ENCODE measurements at places on chromosomes 5 and 9.
A peak's percentile ranks its signal among the peaks of the same experiment; 100 is the strongest.

DNA sequence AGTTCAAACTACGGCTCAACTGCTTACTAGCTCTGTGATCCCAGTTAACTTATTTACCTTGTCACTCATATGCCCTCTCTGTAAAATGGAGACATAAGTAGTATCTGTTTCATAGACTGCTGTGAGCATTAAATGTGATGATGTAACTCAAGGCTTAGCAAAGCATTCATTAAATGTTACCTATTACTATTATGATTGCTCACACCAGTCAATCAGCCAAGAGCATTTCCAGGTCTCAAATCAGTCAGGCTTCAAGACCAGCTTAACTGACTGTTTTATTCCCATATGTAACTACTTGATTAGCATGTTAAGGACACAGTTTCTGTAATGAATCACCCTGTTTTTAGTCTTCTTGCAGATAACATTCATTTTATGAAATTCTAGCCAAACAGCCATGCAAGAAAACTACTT is 413.3 kb downstream of the MLLT3 start:
- DNase-seq: no peak

GRCh38 chr9:138007566-138007917 is 130.0 kb downstream of the CACNA1B start:
- no peak for DNase-seq

DNA sequence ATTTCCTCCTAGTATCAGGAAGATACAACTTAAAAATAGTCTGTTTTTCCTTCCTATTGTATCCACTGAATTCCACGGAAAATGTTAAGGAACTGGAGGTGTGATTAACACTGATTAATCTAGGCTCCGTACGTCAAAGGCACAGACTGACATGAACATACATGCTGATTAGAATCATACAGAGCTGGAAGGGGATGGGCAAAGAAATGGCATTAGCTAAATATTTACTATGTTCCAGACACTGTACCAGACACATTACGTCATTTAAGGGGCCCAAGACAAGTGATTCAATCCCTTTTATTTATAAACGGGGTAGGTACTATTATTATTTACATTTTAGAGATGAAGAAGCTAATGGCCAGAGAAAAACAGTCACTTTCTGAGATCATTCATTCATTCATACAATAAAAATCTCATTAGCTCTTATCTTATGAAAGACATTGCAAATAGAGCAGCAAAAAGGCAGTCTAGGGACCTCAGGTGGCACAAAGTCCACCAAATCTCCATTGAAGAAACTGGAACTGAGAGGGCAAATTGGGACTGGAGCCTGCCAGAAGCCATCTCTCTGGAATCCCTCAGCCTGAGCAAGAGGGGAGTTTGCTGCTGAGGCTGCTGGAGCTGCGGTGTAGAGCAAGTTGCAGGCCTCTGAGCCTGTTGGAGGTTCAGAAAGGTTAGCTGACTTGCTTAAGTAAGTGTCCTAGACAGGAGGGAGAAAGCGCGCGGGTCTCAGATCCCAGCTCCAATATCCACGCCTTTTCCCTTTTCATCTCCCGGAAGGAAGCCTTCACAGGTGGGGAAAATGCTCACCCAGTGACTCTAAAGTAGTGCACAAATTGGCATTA is 1.6 kb upstream of the TGFBR1 start:
- DNase-seq: no peak

GRCh38 chr5:144156767-144157171 is 13.7 kb downstream of the YIPF5 start:
- DNase-seq: no peak

DNA sequence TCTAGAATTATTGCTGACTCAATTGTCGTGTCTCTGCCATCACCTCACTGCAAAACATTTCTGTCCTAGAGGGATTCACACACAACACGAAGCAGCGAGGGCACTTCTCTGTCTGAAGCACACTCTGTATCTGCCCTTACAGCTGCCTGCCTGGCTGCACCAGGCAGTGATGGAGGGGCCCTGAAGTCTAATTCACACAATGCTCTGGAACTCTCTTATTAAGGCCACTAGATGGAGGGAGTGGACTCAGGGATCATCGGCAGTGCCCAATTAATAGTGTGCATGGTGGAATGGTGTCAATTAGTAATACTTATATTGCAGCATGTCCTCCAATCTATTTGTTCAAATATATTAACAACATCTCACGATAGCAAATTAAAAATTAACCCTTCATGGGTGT is 157.5 kb upstream of the MAP1B start:
- no peak for DNase-seq

- DNase-seq: no peak
These were observed 93.1 kb upstream of the ITGA1 start for GRCh38 chr5:52694648-52695047.

DNA sequence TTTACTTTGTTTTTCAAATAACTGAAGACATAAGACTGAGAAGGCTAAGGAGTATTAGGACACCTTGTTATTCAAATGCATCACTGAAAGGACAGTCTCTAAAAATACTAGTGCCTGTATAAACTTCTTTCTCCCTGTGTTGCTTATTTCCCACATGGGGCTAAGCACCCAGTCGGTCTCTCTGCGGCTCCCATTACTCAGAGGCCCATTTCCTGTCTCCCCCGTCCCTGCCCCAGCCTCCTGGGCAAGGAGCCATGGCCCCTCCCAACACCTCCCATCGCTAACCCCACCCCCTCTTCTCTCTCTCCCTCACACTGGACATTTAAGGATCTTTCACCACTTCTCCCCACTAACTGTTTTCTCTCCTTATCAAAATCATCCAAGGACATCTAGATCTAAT is 81.9 kb downstream of the EBF1 start:
- no peak for DNase-seq

GRCh38 chr5:109484597-109484996 is 74.8 kb upstream of the PJA2 start:
- no peak for DNase-seq

DNA sequence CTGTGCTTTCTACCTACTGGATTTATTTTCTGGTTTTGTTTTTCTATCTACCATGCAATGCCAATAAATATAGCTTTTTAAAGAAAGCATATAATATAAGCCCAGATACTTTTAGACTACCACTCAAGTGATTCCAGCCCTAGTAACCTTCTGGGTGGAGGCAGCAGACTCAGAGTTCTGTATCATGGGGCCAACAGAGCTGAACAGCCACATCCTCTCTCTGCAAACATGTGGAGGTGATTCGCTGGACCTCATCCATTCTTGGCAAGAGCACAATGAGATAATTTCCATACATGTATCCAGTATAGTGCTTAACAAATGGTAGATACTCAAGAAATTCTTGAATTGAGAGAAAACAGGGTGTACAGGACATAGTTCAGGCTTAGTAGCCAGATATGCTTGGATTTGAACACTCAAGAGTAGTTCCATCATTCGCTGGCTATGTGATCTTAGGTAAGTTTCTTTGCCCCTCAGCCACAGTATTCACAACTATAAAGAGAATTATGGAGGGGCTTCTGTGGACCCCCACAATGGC is 124.5 kb downstream of the ASTN2 start:
- no peak for DNase-seq

DNA sequence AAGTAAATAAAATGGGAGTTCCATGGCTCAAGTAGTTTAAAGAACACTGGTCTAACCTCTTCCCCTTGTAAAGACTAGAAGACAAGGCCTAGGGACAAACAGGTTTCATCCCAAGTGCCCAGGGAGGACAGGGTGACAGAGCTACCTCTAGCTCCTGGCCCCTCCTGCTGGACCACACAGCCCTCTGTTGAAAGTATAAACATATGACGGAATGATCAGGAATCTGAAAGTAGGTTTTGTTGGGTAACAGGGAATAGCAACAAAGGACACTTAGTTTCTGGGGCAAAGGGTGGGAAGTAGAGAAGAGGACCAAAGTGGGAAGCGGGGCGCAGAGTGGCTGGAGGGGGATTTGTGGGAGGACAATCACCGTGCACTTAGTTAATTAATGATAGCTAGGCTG is 67.0 kb upstream of the DAB2IP start:
- DNase-seq: no peak

GRCh38 chr5:141392429-141393198 is at the start of gene PCDHGA8:
Gene PCDHGA8, plus strand, starts transcription at chr5:141392633. Its CDS starts 181 bp downstream, at chr5:141392814.
- no peak for DNase-seq

DNA sequence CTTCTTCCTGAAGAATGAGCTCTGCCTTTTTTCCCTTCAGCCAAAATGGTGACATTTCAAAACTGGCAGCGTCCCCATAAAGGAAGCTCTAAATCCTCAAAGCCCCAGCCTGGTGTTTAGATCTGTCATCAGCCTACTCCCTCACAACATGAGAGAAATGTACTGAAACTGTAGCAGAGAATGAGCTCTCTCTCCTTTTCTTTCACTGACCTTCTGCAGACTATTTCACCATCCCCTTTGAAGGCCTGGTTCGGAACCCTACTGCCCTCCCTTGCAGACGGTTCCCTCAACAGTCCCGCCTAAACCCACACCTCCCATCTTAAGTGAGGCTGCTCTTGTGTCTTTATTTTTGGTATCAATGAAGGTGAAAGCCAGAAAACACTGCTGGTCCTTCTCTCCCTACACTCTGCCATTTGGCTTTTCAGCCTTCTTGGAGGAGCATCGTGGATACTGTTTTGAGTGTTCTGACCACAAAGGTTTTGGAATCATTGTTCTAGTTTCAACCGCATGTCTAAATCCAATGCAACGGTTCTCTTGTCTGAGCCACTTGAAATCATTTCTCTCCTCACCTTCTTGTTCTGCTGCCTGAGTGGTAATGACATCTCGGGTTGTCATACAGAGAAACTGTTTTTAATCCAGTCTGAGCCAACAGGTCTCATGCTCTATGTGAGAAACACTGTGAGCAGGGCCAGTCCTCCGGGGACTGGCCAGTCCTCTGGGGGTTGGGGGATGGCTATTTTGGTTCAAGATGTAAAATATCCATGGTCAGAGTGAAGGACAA is 39.0 kb downstream of the ITK start:
- DNase-seq: no peak

DNA sequence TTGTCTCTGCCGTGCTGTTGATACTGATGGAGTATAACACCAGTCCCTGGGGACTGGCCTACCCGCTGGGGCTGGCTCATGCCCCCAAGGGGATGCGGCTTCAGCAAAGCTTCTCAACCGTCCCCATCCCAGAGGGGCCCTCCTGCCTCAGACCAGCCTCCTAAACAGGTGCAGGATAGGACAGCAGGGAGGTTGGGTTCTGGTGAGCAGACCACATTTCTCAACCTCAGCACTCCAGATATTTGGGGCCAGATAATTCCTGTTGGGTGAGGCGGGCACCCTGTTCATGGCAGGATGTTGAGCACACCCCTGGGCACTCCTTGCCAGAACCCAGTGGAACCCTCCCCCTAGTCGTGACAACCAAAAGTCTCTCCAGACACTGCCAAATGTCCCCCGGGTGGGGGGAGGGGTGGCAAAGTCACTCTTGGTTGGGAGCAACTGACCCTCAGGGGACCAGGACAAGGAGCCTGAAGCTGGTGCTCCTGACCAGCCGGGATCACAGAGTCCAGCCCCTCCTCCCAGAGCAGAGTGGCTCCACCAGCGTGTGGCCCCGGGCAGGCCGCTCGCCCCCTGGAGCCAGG is 107.8 kb downstream of the ZNF354C start:
- no peak for DNase-seq

DNA sequence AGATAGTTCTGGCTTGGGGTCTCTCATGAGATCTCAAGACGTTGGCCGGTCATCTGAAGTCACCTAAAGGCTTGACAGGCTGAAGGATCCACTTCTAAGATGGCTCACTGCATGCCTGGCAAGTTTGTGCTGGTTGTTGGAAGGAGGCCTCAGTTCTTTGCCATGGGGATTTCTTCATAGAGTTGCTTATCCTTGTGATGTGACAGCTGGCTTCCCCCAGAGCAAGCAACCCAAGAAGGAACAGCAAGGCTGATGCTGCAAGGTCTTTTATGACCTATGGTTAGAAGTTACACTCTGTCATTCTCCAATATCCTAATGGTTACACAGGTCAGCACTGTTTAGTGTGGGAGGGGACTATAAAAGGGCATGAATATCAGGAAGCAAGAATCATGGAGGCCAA is 20.7 kb upstream of the GRPEL2 start:
- DNase-seq: no peak

- DNase-seq: peak; percentile 22
These were observed 765.3 kb upstream of the GRAMD2B start for GRCh38 chr5:125657936-125658335.

- no peak for DNase-seq
These were observed 162.9 kb upstream of the WWC1 start for GRCh38 chr5:168128557-168128956.

- DNase-seq: no peak
These were observed 54.6 kb downstream of the MARCHF3 start for GRCh38 chr5:126975796-126976195.

DNA sequence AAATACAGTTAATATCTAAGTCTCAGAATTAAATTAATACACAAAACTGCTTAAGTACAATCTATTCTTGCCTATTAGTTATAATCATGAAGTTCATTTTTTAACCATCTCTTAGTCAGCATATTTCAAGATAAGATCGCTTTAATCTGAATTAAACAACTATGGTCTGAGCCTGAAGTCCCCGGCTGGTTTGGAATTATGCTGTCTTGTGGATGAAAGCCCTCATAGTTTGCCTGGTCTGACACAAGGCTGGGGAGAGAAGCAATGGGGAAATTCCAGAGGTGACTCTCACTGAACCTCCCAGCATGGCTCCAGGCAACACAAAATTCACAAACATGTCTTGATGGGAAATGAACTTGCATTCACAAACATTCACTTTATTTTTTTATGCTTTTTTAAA is 28.0 kb upstream of the GRAMD2B start:
- peak; percentile 35 for DNase-seq

DNA sequence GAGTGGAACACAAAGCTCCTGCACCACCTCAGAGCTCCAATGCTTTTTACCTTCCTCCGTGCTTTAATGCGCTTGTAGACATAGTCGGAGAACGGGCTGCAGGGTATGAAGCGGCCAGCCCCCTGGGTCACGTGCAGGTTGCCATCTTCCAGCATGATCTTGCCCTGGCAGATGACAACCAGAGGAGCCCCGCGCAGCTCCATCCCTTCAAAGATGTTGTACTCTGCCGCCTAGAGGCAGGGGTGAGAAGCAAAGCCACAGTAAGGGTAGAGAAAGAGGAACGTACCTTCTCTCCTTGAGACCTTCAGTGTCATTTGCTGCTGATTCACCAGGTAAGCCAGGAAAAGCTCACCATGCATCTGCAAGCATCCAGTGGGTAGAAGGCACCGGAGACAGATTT is 112.3 kb downstream of the DPYSL3 start:
- DNase-seq: no peak

DNA sequence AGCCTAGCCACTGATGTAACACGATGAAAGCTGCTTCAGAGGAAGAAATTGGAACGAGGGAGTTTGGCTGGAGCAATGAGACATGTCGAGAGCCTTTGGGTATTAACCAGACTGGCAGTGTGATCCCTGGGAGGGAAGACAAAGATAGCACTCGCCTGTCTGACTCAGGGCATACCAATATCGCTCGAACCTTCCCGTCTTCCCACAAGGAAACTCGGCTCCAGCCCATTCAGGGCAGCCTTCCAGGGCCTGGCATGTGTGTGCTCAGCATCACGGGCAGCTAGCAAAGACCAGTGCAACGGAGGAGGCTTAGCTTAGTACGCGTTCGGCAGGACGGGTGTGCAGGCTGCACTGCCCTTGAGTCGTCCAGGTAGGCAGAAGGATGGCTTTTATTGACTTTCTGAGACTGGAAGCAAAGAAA is 356.9 kb upstream of the WWC1 start:
- peak; percentile 30 for DNase-seq

Measured in Ammon's horn (tissue), 1 donor.